ENCODE measurements at places on chromosomes 4 and X.

DNA sequence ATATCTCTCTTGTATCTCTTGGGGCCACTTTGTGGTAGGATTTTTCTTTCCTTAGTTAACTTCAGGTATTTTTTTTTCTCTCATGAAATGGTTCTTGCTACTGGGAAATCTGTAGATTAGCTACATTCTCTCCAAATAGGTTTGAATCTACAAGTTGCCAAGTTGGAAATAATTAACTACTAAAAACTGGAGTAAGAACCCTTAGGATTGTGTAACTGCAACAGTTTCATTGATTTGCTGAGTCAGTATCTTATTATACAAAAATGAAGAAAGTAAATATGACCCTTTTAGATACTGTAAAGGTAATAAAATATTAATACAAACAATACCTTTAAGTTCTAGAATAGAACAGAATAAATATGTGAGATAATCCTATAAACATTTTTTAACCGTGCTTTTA is 327.9 kb downstream of the CXXC4 start:
- no peak for DNase-seq

GRCh38 chr4:126242679-126243390 is 928.1 kb downstream of the FAT4 start:
- no peak for DNase-seq

DNA sequence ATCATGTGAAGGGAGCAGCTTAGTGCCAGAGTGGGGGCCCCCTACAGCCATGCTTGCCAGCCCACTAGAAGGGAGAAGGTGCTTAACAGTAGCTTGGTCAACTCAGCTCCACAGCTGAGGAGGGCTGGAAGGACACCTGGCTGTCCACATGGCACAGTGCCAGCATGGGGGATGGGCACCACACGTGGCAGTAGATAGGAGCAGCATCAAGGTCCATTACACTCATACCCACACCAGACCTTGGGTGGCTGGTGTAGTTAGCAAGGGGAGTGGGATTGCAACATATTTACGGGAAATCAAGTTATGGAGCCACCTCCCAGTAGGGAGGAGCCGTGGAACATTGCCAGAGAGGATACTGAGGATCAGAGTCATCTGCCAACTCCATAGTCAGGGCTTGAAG is 37.9 kb upstream of the SLC4A4 start:
- DNase-seq = no peak

DNA sequence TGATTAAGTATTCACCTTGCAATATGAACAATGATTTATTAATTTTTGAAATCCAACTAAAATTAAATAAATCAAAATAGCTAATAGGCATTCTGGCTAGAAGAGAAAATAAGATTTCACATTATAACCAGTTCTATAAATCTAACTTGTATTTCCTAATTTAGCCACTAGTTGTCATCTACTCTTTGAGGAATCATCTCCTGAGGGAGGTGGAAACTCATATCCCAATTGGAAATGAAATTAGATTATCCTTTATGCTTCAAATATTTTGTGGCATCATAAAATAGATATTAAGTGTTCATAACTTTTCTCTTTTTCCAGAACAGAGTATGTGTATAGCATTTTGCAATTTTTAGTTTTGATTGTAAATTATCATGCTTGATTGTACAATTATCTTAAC is 558.5 kb upstream of the DIAPH2 start:
- DNase-seq = no peak

DNA sequence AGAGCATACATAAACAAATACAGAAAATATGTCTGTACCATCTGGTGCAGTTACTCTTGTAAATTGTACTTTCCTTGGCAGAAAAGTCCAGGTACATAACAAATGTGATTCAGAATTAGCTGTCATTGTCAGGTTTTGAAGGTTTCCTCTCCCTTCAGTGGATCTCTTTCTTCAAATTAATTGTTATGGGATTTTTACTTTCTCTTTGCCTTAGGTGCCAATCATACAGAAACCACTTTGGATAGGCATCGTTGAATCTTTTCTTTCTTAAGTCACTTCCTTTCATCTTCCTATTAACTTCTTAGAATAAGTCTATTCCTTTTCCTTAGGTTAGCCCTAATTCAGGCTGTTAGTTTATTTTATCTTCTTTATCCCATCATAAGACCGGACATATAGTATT is 1992.1 kb upstream of the IGFBP7 start:
- DNase-seq = no peak

DNA sequence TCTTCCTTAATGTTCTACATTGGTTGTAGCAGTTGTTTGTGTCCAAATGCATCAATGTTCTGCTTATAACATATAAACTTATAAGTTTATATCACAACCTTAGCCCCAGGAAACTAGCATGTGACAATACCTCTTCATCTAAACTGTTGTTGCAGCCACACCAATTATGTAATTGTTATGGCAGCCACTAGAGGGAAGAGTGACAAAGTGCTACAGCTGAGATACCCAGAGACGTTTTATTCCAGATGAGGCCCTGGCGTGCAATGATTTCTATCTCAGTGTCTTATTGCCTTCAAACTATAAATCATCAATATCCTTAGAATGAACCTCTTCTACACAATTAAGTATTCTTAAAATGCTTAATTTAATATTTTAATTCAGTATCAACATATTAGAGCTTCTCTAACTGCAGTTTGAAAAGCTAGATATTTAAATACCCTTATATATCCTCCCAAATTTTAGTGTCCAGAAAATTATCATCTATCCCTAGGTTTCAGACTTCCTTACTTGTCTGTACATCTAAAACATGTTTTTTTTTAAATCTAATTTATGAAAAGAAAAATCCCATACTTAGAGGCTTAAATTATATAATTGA is 171.6 kb downstream of the PCDH10 start:
- peak; percentile 41 for DNase-seq

DNA sequence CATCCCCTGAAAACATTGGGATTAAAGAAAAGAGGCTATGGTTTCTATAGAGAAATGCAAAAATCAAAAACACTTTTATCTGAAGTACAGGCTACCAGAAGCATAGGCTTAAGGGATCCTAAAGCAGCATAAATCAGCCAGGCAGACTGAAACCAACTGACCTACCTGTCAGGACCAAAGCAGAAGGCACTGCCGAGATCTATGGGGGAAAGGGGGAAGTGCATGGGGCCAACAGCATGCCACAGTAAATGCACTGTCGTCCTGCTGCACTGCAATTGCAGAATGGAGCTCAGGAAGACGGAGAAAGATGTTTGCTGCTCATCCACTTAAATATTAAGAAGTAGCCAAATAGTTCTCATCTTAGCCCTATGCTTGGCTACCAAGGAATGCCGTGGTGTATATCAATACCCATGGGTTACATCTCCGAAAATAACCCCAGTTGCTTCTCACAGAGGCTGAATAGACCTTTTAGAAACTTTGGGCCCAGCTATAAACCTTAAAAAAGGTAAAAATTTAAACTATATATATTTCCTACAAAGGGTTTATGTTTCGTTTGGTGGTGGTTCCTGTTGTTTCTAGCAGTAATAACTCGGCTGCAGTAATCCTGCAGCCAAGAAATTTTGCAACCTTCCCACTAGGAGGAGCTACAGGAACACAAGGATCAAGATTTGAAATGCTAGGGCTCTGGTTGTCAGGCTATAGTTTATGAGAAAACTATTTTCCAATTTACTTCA is 312.2 kb upstream of the DIAPH2 start:
- DNase-seq = peak; percentile 31

DNA sequence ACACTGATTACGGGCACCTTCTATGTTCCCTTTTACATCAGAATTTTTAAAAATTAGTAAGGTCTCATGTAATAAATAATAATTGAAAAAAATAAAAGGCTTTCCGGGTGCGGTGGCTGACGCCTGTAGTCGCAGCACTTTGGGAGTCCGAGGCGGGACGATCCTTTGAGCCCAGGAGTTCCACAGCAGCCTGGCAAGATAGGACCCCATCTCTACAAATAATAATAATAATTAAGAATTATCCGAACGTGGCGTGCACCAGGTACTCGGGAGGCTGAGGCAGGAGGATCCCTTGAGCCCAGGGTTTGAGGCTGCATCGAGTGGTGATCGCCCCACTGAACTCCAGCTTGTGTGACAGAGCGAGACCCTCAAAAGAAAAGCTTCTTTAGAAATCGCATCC is 771 bp upstream of the LAMTOR3 start:
- DNase-seq = no peak

GRCh38 chrX:139759637-139760036 is 51.7 kb upstream of the MCF2 start:
- DNase-seq = peak; percentile 9

DNA sequence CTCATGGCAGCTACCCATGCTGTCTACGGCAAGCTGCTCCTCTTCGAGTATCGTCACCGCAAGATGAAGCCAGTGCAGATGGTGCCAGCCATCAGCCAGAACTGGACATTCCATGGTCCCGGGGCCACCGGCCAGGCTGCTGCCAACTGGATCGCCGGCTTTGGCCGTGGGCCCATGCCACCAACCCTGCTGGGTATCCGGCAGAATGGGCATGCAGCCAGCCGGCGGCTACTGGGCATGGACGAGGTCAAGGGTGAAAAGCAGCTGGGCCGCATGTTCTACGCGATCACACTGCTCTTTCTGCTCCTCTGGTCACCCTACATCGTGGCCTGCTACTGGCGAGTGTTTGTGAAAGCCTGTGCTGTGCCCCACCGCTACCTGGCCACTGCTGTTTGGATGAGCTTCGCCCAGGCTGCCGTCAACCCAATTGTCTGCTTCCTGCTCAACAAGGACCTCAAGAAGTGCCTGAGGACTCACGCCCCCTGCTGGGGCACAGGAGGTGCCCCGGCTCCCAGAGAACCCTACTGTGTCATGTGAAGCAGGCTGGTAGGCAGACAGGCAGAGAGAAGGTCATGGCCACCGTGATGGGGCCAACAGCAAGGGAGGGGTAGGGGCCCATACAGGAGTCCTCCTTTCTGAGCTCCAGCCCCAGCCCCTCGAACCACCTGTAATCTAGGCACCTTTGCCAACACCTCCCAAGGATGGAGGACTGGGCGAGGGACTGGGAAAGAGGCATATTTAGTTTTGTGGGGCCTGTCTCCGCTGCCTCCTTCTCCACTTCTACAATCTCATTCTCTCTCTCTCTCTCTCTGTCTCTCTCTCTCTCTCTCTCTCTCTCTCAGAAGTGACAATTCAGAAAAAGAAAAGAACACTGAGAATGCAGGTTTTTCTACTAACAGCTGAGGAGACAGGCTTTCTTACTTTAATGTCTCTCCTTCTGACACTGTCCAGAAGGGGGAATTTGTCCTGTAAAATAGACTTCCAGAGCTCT is 4.7 kb upstream of the TSPYL2 start:
- DNase-seq = no peak

GRCh38 chrX:66328950-66329596 is 165.0 kb downstream of the HEPH start:
- DNase-seq = no peak

Measured in ACHN (cell line).